ENCODE measurements at places on chromosomes 11 and 22.

- peaks cover 2% of the 10 kb centered on the region for H3K4me1 ChIP-seq
- DNase-seq = no peak
- H3K27ac ChIP-seq = no peak overlapping the region
- H3K4me3 ChIP-seq = no peak overlapping the region
Observed at GRCh38 chr11:27383645-27384044, 20.6 kb upstream of the CCDC34 start.

DNA sequence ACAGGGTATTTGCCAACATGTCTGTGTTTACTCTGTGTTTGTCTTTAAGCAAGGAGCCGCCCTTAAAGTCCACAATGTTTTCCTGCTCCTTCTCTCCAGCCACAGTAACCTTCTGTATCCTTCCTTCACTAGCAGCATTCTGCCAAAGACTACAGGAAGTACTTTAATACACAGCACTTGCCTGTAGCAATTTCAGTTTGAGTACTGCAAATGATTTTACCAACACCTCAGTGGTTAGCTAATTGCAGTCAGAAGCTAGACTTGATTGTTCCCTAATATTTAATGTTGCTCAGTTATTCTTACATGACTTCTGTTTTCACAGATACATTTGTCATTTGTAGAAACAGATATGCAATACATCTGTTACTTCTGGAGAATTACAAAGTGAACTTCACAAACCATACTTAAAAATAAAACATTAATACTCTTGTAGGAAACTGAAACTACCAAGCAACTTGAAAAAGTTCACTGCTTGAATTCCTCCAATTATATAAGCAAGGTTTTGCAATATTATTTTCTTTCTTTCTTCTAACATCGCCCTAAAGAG is 69.1 kb downstream of the FCHSD2 start:
- no peaks in the 10 kb centered on the region for H3K36me3 ChIP-seq
- H3K27ac ChIP-seq = no peak overlapping the region
- H3K4me1 ChIP-seq = no peaks in the 10 kb centered on the region
- H3K4me3 ChIP-seq = no peak overlapping the region
- DNase-seq = no peak

- no peak overlapping the region for H3K4me3 ChIP-seq
- H3K27me3 ChIP-seq = no peaks in the 10 kb centered on the region
- no peaks in the 10 kb centered on the region for H3K4me1 ChIP-seq
- no peak for DNase-seq
- no peaks in the 10 kb centered on the region for H3K36me3 ChIP-seq
Observed at GRCh38 chr22:32661737-32662586, 139.5 kb upstream of the TIMP3 start.

DNA sequence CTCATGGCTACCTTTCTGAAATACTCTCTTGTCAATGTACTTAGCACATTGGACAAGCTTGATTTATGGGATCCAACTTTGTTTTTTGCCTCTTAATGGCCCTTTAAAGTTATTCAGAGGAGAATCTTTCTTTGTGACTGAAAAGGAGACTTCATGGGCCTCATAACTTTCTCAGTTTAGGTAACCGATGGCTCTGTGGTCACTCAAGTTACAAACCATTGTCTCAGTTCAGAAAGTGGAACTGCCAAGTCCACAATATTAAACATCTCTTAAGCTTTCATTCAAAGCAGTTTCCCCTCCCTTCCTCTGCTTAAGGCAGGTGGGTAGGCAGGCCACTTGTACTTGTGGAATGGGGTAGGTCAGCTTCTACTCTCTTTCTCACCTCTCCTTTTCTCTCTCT is 12.3 kb upstream of the ARL14EP start:
- no peaks in the 10 kb centered on the region for H3K27me3 ChIP-seq
- H3K36me3 ChIP-seq = no peaks in the 10 kb centered on the region
- H3K4me3 ChIP-seq = no peak overlapping the region
- no peaks in the 10 kb centered on the region for H3K4me1 ChIP-seq

DNA sequence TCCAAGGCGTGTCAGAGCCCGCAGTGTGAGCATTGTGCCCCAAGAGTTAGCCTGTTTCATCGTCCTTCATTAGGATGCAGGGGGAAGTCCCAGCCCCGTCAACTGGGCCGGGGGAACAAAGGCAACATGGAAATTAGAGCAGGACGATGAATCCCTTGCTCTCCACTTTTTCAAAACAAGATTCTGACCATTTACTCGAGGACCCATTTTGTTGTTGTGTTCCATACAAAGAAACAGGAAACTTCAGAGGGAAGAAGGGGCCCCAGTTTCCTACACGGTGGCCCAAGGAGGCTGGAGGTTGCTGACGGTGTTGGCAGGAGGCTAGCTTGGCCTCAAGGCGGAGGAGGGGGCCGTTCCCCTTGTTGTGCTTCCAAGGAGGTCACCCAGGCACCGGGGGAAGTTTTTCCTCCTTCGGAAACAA is 44.0 kb upstream of the SLC1A2 start:
- no peaks in the 10 kb centered on the region for H3K36me3 ChIP-seq
- H3K4me3 ChIP-seq = no peak overlapping the region
- DNase-seq = no peak
- H3K27me3 ChIP-seq = no peaks in the 10 kb centered on the region
- no peak overlapping the region for H3K27ac ChIP-seq

- H3K27me3 ChIP-seq = no peaks in the 10 kb centered on the region
- DNase-seq = no peak
- no peaks in the 10 kb centered on the region for H3K36me3 ChIP-seq
- H3K4me1 ChIP-seq = peaks cover 2% of the 10 kb centered on the region
- H3K27ac ChIP-seq = peak within 1 kb of the TSS; percentile 10
- peak within 1 kb of the TSS; percentile 2 for H3K4me3 ChIP-seq
Observed at GRCh38 chr11:705646-706438, at the start of gene EPS8L2. Gene EPS8L2 (plus strand): TSS chr11:706231. CDS start chr11:709408, 3,177 bp downstream.

DNA sequence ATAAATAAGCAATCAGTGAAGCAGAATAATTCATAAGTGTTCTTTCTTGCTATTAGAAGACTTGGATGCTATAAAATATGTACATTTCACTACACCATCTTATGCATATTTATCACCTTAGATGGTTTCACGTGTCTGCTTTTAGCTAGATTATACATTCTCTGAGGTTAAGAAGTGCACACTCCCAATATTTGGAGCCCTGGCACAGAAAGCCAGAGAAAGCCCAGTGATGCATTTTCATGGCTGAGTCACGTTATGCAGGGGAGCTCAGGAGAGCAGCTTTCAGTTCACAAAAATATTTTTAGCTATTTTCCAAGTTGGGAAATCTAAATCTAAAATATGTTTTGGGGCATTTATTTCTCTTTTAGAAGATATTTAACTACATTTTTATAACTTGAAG is 5.1 kb upstream of the TP53AIP1 start:
- no peak for DNase-seq
- H3K27ac ChIP-seq = no peak overlapping the region
- no peaks in the 10 kb centered on the region for H3K4me1 ChIP-seq
- H3K4me3 ChIP-seq = no peak overlapping the region

GRCh38 chr11:86595451-86595850 is 77.0 kb downstream of the ME3 start:
- no peak for DNase-seq
- no peaks in the 10 kb centered on the region for H3K36me3 ChIP-seq
- no peak overlapping the region for H3K27ac ChIP-seq
- H3K4me3 ChIP-seq = no peak overlapping the region
- H3K4me1 ChIP-seq = peaks cover 4% of the 10 kb centered on the region
- H3K27me3 ChIP-seq = no peaks in the 10 kb centered on the region

- no peaks in the 10 kb centered on the region for H3K36me3 ChIP-seq
- H3K4me1 ChIP-seq = no peaks in the 10 kb centered on the region
- no peak for DNase-seq
- no peak overlapping the region for H3K27ac ChIP-seq
- no peaks in the 10 kb centered on the region for H3K27me3 ChIP-seq
Observed at GRCh38 chr11:92907671-92908070, 61.8 kb upstream of the MTNR1B start.

- H3K36me3 ChIP-seq = no peaks in the 10 kb centered on the region
- no peaks in the 10 kb centered on the region for H3K4me1 ChIP-seq
- no peak overlapping the region for H3K27ac ChIP-seq
- DNase-seq = peak; percentile 49
- no peaks in the 10 kb centered on the region for H3K27me3 ChIP-seq
Observed at GRCh38 chr11:94504689-94505293, 7.5 kb upstream of the C11orf97 start.

DNA sequence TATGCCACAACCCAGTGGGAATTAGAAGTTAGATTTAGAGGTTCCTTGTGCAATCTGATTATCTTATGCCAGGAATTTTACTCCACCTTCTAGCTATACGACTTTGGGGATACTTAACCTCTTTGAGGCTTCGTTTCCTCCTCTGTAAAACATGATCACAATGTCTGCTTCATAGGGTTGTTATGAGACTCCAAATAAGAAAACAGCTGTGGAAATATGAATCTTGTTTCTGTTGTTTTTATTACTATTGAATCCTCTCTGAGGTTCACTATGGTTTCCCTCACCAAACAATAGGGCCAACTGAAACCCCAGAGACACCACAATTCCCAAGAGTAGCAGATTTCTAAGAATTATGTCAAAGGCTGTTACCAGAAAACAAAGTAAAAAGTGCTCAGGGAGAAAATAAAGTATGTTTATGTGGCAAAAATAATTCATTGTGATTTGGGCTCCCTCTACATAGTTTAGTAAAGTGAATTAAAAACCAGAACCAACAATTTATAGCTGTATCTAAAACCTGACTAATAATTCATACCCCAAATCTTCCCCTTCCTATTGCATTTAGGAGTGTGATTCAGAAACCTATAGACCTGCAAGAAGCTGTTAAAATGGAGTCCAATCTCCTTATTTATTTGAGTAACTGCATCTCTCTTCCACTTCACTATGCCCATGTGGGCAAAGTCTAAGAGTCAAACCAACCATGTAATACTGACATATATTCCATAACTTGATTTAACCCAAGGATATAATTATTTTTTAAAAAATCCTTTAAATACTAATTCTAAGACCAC is 38.4 kb downstream of the AMBRA1 start:
- H3K27me3 ChIP-seq = no peaks in the 10 kb centered on the region
- no peaks in the 10 kb centered on the region for H3K36me3 ChIP-seq
- peaks cover 11% of the 10 kb centered on the region for H3K4me1 ChIP-seq
- peak overlapping the region; percentile 85 for H3K27ac ChIP-seq
- DNase-seq = no peak

DNA sequence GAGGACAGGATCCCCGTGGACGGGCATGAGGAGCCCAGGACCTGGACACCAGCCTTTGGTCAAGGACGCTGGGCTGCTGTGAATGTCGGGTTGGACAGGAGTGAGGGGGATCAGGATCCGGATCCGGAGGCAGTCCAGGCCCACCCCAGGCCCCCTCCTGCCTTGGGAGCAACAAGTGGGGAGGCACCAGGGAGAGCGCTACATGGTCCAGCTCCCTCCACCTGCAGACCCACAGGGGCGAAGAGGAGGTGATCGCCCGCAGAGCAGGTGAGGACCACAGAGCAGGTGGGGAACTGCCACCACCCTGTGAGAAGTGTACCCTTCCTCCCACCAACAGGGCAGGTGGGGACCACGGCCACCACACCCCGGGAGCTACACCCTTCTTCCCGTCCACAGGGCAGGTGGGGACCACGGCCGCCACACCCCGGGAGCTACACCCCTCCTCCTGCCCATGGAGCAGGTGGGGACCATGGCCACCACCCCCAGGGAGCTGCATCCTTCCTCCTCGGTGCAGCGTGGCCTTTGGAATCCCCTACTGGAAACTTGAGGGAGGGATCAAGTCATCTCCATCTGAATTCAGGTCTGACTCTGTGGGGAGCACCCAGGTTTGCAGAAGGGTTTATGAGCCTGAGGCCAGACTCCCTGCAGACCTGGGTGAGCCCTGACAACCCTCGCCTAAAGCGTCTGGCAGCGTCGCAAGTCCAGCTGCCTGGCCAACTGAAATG is 141.0 kb downstream of the BRD1 start:
- no peaks in the 10 kb centered on the region for H3K36me3 ChIP-seq
- no peaks in the 10 kb centered on the region for H3K4me1 ChIP-seq
- DNase-seq = no peak

DNA sequence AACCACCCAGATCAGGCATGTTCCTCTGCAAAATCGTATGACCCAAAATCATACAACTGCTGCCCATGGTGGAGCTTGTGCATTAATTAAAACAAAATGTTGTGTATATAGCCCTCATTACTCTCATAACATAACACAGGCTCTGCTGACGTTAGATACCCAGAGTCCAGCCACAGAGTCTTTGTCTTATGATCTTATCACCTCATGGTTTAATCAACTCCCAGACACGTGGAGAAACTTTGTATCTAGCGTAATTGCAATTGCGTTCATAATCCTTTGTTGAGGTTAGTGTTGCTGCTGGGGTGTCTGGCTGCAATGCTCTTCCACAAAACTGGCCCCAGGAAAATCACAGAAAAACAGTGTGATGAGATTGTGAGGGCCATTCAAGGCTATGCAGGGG is 5.0 kb upstream of the APOL1 start:
- H3K27me3 ChIP-seq = no peaks in the 10 kb centered on the region
- H3K4me1 ChIP-seq = no peaks in the 10 kb centered on the region
- DNase-seq = no peak
- H3K4me3 ChIP-seq = no peak overlapping the region
- H3K27ac ChIP-seq = no peak overlapping the region

DNA sequence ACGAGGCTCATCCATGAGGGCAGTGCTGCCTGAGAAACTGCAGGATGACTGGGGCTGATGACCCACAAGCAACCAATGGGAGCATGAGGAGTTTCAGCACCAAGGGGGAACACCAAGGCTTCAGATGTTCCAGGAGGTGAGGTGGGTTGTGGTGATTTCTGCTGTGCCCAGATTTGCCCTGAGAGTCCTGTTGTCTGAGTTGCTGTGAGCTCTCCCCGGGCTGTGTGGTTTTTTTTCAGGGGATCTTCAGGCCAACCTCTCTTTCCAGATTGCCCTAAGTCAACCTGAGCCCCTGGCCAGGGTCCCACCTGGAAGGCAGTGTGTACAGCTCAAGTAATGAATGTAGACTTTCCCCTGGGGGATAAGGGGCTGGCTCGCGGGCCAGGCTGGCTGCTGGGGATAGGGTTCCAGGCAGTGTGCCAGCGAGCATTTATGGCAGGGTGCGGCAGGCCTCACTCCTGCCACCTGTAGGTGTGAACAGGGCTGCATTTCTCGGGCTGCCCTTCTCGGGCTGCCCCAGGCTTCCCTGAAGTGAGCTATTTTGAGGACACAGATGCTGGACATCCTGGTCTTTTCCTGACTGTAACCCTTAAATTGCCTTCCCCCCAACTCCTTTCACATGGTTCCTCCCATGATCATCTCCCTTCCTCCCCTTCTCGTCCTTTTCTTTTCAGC is 9.8 kb downstream of the SLC22A6 start:
- no peaks in the 10 kb centered on the region for H3K27me3 ChIP-seq
- peak; percentile 59 for DNase-seq
- no peak overlapping the region for H3K27ac ChIP-seq
- no peak overlapping the region for H3K4me3 ChIP-seq

DNA sequence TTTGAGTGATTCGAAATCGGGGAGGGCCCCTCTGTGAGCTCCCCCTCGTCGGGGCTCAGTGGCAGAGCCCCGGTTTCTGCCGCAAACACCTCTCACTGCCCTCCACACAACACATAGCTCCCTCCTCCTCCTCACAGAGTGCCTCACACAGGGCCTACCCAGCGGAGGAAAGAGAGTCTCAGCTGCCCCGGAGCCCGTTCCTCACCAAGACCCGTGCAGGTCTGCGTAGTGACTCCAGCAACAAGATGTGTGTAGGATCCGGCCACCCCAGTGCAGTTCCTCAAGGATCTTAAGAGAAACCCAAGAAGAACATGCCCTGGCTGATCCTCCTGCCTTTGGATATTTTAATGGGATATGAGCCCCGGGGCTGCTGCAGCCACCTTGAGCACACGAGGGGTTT is 238.4 kb downstream of the BRD1 start:
- no peak overlapping the region for H3K4me3 ChIP-seq
- H3K27me3 ChIP-seq = no peaks in the 10 kb centered on the region
- H3K36me3 ChIP-seq = no peaks in the 10 kb centered on the region

Data from mesendoderm (in vitro differentiated cells).